Fibroblast of skin of right quadriceps (primary cell): ENCODE measurements at places on chromosomes 11 and 22.

DNA sequence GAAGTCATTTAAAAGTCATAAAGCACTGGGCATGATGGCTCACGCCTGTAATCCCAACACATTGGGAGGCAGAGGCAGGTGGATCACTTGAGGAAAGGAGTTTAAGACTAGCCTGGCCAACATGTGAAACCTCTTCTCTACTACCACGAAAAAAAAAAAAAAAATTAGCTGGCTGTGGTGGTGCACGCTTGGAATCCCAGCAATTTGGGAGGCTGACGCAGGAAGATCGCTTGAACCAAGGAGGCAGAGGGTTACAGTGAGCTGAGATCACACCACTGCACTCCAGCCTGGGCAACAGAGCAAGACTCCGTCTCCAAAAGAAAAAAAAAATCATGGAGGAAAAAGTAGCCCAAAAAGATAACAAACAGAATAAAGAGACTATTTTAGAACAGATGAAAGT, 42.2 kb downstream of the NUP98 start:
- DNase-seq = no peak

GRCh38 chr11:26618441-26618840, 46.4 kb upstream of the MUC15 start:
- no peak for DNase-seq

- no peak for DNase-seq
These were observed at the start of gene LSP1 for GRCh38 chr11:1852877-1853276. Gene LSP1, plus strand, starts transcription at chr11:1853084. Its CDS starts 61 bp downstream, at chr11:1853145.

- DNase-seq = peak; percentile 91
These were observed 25.1 kb downstream of the ADAMTS8 start for GRCh38 chr11:130403271-130403804.

DNA sequence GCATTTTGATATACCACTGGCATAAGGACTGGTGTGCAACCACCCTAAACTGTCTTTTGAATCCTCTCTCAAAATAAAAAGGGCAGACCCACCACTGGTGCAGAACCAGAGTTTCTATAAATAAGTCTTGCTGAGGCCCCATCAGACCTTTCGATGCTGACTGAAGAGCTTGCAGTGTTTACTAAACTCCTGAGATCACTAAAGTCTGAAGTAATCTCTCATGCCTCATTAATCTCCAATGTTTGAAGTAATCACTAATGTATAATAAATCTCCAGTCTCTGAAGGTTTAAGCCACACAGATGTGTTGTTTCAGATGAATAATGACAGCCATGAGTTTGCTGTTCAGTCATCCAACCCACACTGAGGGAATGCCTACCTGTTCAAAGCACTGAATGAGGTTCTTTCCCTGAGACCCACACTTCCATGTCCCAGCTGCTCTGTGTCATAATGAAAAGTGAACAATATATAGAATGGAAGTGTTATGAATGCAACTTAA, 50.6 kb upstream of the DEUP1 start:
- no peak for DNase-seq

GRCh38 chr11:66848671-66849500, 5.6 kb downstream of the RCE1 start:
- no peak for DNase-seq

GRCh38 chr22:19115628-19116027, 6.6 kb downstream of the DGCR2 start:
- DNase-seq = no peak

GRCh38 chr11:33718440-33718839, 17.8 kb downstream of the CD59 start:
- DNase-seq = no peak

DNA sequence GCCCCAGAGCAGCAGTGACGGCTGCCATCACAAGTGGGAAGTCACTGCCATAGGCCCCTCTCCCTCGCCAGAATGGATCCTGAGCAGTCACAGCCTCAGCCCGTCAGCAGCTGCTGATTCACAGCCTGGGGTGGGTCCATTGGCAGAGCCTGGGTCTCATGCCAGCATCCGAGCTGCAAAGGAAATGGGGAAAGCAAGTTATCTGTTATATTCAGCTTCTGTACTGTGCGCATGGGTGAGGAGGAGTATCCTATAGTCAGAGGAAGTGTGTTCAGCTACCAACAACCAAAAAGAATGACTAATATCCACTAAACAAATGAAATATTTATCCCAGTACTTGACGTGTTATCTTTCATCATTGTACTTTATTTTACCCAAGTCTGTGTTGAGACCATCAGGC, 119.7 kb downstream of the RCN1 start:
- peak; percentile 80 for DNase-seq

GRCh38 chr11:129210831-129211181, 18.7 kb upstream of the ARHGAP32 start:
- no peak for DNase-seq

DNA sequence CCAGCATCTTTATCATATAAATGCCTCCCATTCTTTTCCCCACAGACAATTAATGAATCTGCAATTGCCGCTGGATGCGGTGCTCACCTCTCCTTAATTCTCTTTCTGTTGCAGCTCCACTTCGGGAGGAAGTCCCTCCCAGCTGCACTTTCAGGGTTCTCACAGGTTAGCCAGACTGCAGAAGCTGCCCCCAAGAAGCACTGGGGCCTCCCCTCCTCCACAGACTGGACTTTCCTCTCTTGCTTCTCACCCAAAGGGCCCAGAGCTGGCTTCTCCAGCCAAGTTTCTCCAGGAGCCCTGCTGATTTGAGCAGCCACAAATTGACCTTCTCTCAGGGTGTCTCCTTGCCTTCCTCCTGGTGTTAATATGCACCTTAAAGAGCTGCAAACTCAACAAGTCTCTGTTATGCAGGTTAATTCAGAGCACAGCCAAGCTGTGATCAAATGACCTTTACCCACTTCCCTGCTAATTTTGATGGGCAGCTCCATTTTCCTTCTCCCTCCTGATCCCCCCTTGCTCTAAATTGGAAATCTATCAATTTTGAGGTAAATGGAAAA, 298.9 kb downstream of the BUD13 start:
- no peak for DNase-seq

DNA sequence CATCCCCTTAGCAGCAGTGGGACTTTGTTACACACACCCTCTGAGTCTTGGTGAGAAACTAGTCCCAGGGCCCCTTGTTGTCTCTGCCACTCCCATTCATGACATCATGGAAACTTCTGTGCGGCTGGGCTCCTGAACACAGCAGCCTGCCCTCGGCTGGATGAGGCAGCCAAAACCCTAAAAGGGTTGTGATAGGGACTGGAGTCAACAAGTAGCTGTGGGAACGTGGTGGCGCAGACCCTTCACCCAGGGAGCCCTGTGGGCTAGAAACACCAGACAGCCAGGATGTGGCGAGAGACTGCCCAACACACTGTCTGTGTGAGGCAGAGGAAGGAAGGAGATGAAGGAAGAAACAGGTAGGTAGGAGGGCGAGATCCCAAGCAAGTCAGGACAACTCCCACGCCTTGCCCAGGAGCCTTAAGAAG, 3.9 kb downstream of the CD3D start:
- no peak for DNase-seq

GRCh38 chr11:6303661-6304060, 16.6 kb downstream of the CAVIN3 start:
- DNase-seq = no peak

GRCh38 chr11:66339162-66339675, 3.0 kb upstream of the RIN1 start:
- DNase-seq = no peak

- DNase-seq = peak; percentile 36
These were observed at the start of gene TSPAN18 for GRCh38 chr11:44726283-44727113. Gene TSPAN18, plus strand, starts transcription at chr11:44726962. Its CDS starts 179,455 bp downstream, at chr11:44906417.

GRCh38 chr11:117221775-117222517, 9.9 kb downstream of the PCSK7 start:
- DNase-seq = peak; percentile 71

GRCh38 chr22:24500277-24500820, 5.2 kb downstream of the UPB1 start:
- no peak for DNase-seq

- peak; percentile 18 for DNase-seq
These were observed 87.7 kb upstream of the ANO3 start for GRCh38 chr11:26244207-26244606.

DNA sequence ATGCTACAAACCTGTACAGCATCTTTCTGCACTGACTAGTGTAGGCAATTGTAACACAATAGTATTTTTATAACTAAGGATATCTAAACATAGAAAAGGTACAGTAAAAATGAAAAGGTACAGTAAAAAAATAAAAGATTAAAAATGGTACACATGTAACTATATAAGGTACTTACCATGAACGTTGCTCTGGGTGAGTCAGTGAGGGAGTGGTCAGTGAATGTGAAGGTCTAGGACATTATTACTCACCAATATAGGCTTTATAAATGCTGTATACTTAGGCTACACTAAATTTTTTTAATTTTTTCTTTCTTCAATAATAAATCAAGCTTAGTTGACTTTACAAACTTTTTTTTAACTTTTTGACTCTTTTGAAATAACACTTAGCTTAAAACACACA, 59.9 kb downstream of the EIF3M start:
- DNase-seq = peak; percentile 20

- DNase-seq = no peak
These were observed 32.1 kb downstream of the AMPD3 start for GRCh38 chr11:10487002-10487647.

DNA sequence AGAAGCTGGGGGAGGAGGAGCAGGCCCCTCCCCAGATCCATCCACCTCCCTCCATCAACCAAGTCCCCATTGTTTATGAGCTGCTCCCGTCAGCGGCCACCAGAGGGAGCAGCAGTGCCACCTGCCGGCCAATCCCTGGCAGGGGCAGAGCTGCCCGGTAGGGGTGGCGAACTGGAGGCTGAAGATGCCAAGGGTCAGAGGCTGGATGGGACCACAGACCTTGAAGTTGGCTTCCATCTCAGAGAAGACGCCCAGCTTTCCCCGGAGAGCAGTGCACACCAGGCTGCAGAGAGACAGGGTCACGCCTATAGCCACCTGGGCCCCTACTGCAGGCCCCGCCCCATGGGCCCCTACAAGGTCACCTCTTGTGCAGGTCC, 3.6 kb downstream of the FIBP start:
- DNase-seq = peak; percentile 62

GRCh38 chr11:31932879-31933278, 121.8 kb upstream of the PAX6 start:
- DNase-seq = no peak

DNA sequence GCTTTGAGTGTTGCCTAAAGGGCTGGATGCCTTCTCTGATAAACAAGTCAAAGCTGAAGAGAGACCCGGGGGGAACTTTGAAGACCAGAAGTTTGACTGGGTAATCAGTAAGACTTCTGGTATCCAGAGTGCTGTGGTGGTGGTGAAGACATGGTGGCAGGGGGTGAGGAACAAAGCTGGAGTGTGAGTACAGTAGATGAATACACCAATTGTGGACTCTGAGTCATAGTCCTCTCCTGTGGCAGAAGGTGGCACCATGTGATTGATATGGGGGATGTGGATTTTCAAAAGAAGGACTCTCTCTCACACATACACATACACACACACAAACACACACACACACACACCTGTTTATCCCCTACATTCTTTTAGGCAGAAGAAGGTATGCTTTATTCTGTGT, 12.3 kb downstream of the MS4A6A start:
- DNase-seq = no peak

GRCh38 chr11:1299621-1300020, 9.8 kb downstream of the TOLLIP start:
- no peak for DNase-seq

DNA sequence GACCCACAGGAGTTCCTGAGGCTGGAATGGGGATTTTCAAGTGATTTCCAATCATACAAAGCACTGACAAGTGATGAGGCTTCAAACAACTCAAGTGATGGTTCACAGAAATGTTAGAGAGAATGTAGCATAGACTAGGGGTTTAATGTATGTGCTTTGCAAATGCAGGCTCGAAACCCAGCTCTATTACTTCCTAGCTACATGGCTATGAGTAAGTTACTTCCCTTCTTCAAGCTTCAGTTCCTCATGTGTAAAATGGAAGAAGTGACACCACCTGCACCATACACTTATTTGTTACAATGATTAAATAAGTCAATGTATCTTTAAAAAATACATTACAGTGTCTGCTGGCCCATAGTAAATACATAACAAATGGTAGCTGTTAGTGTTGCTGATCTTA, 139.8 kb downstream of the CCDC81 start:
- no peak for DNase-seq

DNA sequence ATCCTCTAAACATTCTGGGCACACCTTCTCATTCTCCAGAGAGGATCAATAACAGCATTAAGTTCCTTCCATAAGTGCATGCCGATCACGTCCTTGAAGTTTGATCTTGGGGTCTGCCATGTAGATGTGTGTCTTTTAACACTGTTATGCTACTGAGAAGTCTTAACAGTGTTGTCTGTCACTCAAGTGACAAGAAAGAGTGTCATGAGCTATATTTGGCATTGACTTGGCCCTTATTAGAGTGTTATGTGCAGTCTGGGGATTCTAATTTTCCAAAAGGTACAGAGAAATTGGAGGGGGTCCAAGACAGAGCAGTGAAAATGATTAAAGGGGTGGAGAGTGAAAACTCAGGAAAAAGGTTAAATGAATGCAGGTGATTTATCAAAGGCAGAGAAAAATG, 107.1 kb upstream of the OPCML start:
- no peak for DNase-seq

DNA sequence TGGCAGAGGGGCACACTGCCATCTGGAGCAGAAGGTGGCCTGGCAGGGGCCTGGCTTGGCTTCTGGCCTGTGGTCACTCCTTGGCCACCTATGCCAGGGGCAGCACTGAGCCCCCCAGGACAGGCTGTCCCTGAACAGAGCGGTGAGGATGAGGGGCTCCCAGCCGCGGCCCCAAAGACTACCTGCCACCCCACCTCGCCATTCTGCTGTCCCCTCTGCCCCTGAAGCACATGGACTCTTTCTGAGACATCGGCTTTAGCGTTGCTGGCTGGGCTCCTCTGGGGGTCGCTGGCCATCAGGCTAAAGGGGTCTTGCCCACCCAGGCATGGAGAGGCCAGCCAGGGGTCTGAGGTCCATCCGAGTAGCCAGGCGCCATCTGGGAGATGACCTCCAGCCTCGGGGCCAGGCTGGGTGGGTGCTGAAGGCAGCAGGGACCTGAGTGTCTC, 87.8 kb downstream of the WNT7B start:
- DNase-seq = no peak

GRCh38 chr11:120115272-120116000, 22.5 kb downstream of the TRIM29 start:
- DNase-seq = no peak

DNA sequence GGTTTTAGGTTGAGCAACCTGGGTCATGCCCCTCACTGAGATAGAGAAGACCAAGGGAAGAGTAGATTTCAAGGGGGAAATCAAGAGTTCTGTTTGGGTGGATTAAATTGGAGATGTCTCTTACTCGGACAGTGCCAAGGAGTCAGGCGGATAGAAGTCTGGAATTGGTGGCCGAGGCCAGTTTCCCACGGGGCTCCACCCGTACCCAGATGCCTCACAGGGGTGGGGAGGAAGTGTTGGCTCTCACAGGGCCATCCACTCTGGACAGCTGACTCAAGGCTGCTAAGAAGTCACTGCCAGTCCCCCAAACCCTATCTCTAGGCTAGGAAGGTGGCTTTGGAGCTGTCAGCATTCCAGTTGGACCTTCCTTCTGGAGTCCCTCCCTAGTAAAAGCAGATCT, 79.1 kb upstream of the TIMP3 start:
- no peak for DNase-seq

DNA sequence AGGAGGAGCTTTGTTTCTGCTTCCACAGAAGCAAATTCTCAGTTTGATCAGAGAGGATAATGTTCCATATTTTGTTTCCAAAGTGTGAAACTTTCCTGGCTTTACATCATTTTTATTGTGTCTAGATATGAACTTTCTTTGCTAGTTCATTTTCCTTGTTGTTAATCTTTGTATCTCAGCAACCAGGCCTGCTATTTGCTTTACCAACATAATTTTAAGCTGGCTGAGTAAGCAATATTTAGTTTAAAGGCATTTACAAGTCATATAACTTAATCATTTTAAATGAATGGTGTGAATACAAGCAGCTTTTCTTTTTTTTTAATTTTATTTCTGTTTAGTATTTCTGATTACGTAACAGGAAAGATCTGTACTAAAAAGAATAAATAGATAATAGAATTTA, 15.2 kb downstream of the NUCB2 start:
- no peak for DNase-seq
